ENCODE measurements at places on chromosomes 5 and 9. TPM values are rescaled to one million over a fixed set of nuclear protein-coding genes. Genes with fewer than 3 reads are reported as not detected.

- H3K27me3 ChIP-seq = peaks cover 7% of the 10 kb centered on the region
- peak overlapping the region; percentile 13 for H3K4me3 ChIP-seq
- H3K27ac ChIP-seq = peak overlapping the region; percentile 67
Measured at GRCh38 chr5:56669534-56670483, 145.5 kb upstream of the MAP3K1 start.

GRCh38 chr5:137728048-137728447 lies 7.8 kb downstream of the KLHL3 start:
- DNase-seq = no peak
- peaks cover 3% of the 10 kb centered on the region for H3K27me3 ChIP-seq
- H3K4me1 ChIP-seq = peaks cover 3% of the 10 kb centered on the region
- no peak overlapping the region for H3K4me3 ChIP-seq
- no peaks in the 10 kb centered on the region for H3K36me3 ChIP-seq

GRCh38 chr5:5351288-5351979 lies 71.0 kb upstream of the ICE1 start:
- no peak overlapping the region for H3K4me3 ChIP-seq
- H3K36me3 ChIP-seq = no peaks in the 10 kb centered on the region
- peaks cover 3% of the 10 kb centered on the region for H3K4me1 ChIP-seq
- no peak for DNase-seq
- no peaks in the 10 kb centered on the region for H3K27me3 ChIP-seq
- H3K27ac ChIP-seq = no peak overlapping the region

- no peak overlapping the region for H3K27ac ChIP-seq
- peak; percentile 27 for DNase-seq
- no peaks in the 10 kb centered on the region for H3K36me3 ChIP-seq
- H3K4me1 ChIP-seq = no peaks in the 10 kb centered on the region
- no peak overlapping the region for H3K4me3 ChIP-seq
Measured at GRCh38 chr5:2763533-2763794, 12.0 kb upstream of the IRX2 start.

- peaks cover 18% of the 10 kb centered on the region for H3K4me1 ChIP-seq
- H3K27ac ChIP-seq = no peak overlapping the region
- peaks cover 1% of the 10 kb centered on the region for H3K36me3 ChIP-seq
- no peak overlapping the region for H3K4me3 ChIP-seq
- DNase-seq = no peak
- H3K27me3 ChIP-seq = peaks cover 14% of the 10 kb centered on the region
Measured at GRCh38 chr9:117720066-117720465, 15.9 kb downstream of the TLR4 start.

The HINT1 gene
- 280 TPM for total RNA-seq

DNA sequence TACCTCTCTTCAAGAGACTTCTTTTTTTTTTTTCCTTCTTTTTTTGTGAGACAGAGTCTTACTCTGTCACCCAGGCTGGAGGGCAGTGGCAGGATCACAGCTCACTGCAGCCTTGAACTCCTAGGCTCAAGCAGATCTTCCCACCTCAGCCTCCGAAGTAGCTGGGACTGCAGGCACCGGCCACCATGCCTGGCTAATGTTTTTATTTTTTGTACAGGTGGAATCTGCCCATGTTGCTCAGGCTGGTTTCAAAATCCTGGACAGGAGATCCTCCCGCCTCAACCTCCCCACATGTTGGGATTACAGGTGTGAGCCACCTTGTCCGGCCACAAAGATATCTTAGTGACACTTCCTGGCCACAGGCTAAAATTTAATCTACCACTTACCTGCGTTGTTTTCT lies 42.9 kb upstream of the F2RL1 start:
- no peaks in the 10 kb centered on the region for H3K36me3 ChIP-seq
- H3K4me1 ChIP-seq = peaks cover 8% of the 10 kb centered on the region
- DNase-seq = no peak
- no peak overlapping the region for H3K27ac ChIP-seq
- H3K27me3 ChIP-seq = peaks cover 3% of the 10 kb centered on the region
- no peak overlapping the region for H3K4me3 ChIP-seq

The DBH gene
- not detected for total RNA-seq

The HAVCR2 gene
- total RNA-seq = 70.0 TPM

The RNF208 gene
- total RNA-seq = 15.2 TPM

DNA sequence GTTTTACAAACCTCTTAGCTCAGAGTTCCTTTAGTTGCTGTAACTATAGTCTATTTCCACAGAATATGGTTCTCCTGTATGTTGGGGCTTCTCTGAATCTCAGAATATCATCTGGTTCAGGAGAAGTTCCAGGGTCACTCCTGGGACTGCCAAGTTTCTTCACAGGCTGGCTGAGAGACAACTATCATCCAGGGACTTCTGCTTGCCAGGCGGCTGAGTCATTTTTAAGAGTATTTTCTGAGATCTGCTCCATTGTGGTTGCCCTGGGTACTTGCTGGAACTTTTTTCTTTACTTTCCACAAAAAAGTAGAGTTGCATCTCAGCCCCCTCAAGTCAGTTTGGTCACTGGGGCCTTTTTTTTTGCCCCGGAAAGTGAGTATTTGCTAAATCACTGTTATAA lies 566.5 kb downstream of the LRRC70 start:
- no peaks in the 10 kb centered on the region for H3K27me3 ChIP-seq
- DNase-seq = no peak
- H3K4me1 ChIP-seq = no peaks in the 10 kb centered on the region
- no peaks in the 10 kb centered on the region for H3K36me3 ChIP-seq

GRCh38 chr9:112158656-112159367 lies 16.3 kb downstream of the SUSD1 start:
- H3K27ac ChIP-seq = no peak overlapping the region
- no peak for DNase-seq
- H3K4me1 ChIP-seq = peaks cover 6% of the 10 kb centered on the region
- H3K4me3 ChIP-seq = no peak overlapping the region

DNA sequence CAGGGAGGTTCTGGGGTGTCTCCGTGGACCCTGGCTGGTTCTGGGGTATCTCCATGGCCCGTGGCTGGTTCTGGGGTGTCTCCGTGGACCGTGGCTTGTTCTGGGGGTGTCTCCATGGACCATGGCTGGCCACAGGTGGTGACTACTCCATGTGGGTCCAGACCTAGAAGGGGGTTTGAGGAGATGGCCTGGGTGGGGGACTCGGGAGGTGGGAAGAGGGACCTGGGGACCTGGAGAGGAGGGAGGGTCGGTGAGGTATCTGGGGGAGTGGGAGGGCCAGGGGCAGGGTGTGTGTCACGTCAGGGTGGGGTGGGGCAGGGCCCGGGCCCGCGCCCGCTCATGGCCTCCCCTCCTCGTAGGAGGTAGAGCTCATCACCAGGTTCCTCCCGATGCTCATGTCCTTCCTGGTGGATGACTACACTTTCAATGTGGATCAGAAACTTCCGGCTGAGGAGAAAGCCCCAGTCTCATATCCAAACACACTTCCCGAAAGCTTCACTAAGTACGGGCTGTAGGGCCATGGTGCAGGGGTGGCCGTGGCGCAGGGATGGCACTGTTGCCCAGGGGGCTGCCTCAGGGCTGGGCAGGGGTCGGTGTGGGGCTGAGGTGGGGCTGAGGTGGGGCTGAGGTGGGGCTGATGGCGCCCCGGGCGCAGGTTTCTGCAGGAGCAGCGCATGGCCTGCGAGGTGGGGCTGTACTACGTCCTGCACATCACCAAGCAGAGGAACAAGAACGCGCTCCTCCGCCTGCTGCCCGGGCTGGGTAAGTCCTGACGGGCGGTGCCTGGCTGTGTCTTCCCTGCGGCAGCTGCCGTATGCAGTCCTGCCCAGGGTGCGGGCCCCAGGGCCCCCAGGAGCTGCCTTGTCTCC lies 10.7 kb upstream of the TOR4A start:
- H3K4me3 ChIP-seq = no peak overlapping the region
- H3K4me1 ChIP-seq = peaks cover 4% of the 10 kb centered on the region
- peaks cover 36% of the 10 kb centered on the region for H3K36me3 ChIP-seq

The OMD gene
- total RNA-seq = not detected

DNA sequence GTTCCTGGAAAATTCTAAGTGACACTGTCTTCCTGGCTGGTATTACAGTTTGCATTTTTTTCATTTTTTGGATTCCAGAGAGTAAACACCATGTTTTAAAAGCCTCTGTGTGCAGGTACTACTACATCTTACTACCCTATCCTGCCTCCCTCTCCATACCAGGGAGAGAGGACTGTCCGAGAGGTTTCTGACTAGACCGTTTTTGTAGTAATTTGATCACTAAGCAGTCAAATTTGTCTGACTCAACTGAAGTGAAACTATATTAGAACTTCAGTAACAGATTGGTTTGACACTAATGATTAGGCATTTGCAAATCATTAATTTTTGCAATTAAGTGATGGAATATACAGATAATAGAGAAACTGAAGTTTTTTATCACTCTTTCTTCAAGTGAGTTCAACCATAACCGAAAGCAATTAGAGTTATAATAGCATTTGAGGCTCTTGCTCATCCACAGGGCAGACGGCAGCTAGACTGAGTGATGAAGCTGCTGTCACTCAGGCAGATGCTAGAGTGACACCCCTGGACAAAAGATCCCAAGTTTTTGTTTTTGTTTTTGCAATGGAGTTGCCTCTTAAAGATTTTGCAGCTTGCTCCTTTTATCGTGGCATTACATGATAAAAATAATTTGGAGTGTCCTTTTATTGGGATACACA lies 44.3 kb downstream of the SMARCA2 start:
- H3K27ac ChIP-seq = no peak overlapping the region
- no peak for DNase-seq
- peaks cover 61% of the 10 kb centered on the region for H3K36me3 ChIP-seq
- H3K4me1 ChIP-seq = peaks cover 10% of the 10 kb centered on the region
- H3K27me3 ChIP-seq = no peaks in the 10 kb centered on the region
- no peak overlapping the region for H3K4me3 ChIP-seq

DNA sequence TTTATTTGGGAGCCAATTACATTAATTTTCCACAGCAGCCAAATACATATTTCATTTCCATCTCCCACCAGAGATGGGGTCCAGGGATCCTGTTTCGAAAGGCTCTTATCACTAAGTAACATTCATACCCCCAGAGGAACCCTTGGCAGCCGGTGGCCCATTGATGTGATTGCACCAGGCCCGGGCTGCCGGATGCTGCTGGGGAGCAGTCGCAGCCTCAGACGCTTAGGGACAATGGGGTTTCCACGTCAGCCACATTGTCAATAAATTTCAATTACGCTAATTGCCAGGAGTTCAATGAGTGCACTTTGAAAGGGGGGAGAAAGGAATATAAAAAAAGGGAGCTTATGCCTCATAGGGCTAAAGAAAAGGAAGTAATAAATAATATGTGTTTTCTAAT lies 478.8 kb upstream of the ADAMTS16 start:
- no peaks in the 10 kb centered on the region for H3K36me3 ChIP-seq
- no peak overlapping the region for H3K27ac ChIP-seq
- no peak overlapping the region for H3K4me3 ChIP-seq
- no peak for DNase-seq
- no peaks in the 10 kb centered on the region for H3K27me3 ChIP-seq

The SPAG8 gene
- 0.21 TPM for total RNA-seq

DNA sequence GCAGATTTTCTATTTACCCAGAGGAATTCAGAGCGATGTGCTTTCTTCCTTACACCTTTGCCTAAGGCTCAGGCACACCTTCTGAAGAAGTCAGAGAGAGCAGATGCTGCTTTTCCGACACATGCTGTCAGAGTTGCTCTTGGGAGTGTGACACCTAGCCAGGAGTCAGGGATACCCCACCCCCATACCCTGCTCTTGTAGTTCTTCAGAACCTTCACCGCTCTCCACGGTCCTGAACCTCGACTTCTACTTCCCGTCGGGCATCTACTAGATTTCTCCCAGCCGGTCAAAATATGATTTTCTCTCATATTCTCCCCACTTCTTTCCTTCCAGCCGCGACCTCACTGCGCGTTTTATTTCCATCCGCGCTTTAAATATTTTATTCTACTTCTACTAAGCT lies 1.7 kb downstream of the GRIN3A start:
- no peak overlapping the region for H3K4me3 ChIP-seq
- H3K36me3 ChIP-seq = no peaks in the 10 kb centered on the region
- H3K27me3 ChIP-seq = peaks cover 51% of the 10 kb centered on the region
- H3K4me1 ChIP-seq = peaks cover 3% of the 10 kb centered on the region
- no peak overlapping the region for H3K27ac ChIP-seq

DNA sequence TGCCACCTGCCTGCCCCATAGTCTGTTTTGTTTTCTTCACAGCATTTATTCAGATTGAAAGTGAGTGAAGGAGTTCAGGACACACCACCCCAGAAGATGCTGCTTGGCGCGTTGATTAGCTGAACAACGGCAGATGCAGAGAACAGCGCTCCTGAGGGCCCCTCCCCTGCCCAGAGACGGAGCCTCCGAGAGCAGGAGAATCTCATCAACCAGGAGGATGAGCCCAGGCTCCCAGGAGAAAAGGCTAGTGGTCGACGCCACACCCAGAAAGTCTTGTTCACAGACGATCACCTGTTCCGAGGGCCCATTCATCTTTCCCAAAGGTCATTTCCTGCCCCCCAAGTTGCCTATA lies 180.4 kb upstream of the PPP1R26 start:
- no peak for DNase-seq
- H3K27me3 ChIP-seq = no peaks in the 10 kb centered on the region
- H3K36me3 ChIP-seq = no peaks in the 10 kb centered on the region
- H3K4me1 ChIP-seq = no peaks in the 10 kb centered on the region

Measured in activated CD4-positive, alpha-beta T cell treated with anti-CD3 and anti-CD28 coated beads, Interleukin-2, amount 10 ng/mL, durations not matched to agents 24 days and 14 days (primary cell).